ENCODE measurements at places on chromosomes 4 and X.

DNA sequence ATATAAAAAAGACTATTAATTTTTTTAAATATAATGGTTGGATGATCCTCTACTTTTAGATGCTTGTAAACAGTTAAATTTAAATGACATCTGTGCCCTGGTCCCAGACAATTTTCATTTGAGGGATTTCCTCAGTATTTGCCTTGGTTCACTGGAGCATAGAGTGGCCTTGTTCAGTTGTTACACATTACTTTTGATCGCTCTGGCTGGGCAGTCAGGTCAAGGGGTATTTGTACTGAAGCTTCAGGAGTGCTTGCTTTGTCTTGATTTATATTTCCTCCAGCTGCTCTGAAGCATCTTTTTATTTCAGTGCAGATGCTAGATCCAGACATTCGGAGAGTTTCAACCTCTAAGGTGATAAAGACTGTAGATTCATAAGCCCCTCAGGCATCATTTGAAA lies 50.0 kb downstream of the COMMD8 start:
- no peak for DNase-seq

GRCh38 chr4:174808836-174809235 lies 20.2 kb downstream of the GLRA3 start:
- DNase-seq, result no peak

GRCh38 chr4:2419814-2420213 lies 1.1 kb downstream of the CFAP99 start:
- no peak for DNase-seq

GRCh38 chrX:66233209-66233608 lies 69.2 kb downstream of the HEPH start:
- no peak for DNase-seq

DNA sequence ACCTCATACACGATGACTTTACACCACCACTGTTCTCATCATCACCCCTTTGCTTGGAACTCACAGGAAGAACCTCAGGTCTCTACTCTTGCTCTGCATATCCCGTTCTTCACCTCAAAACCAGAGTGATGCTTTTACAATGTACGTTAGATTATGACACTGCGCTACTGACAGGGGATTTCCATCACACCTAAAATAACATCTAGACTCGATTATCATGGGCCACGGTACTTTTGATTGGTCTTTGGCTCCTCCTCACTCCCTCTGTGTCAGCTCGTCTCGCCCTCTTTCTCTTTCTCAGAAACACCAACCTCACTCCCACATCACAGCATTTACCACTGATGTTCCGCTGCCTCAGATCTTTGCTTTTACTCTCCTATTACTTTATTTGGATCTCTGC lies 172.4 kb downstream of the TLL1 start:
- no peak for DNase-seq

GRCh38 chrX:11929476-11929875 lies 171.4 kb downstream of the MSL3 start:
- no peak for DNase-seq

GRCh38 chr4:53563824-53564223 lies 27.5 kb downstream of the LNX1 start:
- DNase-seq, result peak; percentile 97

- peak; percentile 34 for DNase-seq
Measured at GRCh38 chr4:183589461-183590099, 69.4 kb downstream of the RWDD4 start.

DNA sequence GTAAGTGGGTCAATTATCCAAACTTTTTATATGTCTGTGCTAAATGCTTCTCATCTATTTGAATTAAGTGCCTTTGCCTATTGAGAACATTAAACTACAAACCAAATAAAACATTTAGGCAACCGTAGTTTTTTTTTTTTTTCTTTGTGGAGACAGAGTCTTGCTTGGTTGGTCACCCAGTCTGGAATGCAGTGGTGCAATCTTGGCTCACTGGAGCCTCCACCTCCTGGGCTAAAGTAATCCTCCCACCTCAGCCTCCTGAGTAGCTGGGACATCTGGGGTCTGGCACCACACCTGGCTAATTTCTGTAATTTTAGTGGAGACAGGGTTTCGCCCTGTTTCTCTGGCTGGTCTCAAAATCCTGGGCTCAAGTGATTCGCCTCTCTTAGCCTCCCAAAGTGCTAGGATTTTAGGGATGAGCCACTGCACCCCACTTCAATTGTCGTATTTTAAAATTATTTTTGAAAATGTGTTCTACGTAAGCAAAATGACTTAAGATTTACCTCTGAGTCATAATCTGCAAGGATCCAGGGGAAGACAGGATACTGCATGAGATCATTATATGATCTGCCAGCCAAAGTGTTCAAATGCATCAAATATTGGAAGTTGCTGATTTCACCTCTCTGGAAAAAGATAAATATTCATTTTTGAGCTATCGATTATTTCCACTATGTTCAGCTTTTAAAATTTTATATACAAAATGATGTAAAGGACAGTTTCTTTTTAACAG lies 125.6 kb downstream of the CDS1 start:
- DNase-seq, result no peak

DNA sequence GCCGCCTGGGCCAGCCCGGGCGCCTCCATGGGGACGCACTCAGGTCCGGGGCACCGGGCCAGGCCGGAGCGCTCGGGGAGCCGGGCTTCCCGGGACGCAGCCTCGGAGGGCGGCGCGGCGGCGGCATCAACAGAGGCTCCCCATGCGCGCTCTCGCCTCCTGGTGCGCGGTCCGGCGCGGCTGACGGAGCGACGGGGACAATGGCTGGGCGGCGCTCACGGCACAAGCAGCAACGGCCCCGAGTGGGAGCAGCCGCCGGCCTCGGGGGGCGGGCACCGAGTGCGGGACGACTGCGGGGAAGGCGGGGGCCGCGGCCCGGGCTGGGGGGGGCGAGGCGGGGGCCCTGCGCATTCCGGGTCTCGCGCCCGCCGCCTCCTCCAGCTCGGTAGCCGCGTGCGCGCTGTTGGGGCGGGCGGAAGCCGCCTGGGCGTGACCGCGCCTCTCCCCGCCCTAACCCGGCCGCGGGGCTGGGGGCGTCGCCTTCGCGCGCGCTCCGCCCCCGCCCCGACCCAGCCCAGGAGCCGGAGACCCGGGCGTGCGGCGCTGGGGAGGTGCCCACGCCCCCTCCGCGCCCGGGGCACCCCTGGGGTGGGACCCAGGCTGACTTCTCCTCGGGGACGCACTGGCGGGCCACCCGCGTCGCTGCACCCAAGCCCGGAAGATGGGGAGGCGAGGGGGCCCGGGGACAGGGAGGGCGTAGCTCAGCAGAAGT lies at the start of gene PRKX:
Gene PRKX (minus strand): TSS at position 425 of the 712 bp plus-strand sequence. CDS start 396 bp downstream, at position 29.
- DNase-seq, result peak; percentile 51

All from fibroblast of skin of right quadriceps (primary cell).